Pancreas (tissue), 10 donors: ENCODE measurements at places on chromosomes 16 and 17. TPM values are rescaled to one million over a fixed set of nuclear protein-coding genes. Genes with fewer than 3 reads are reported as not detected.

DNA sequence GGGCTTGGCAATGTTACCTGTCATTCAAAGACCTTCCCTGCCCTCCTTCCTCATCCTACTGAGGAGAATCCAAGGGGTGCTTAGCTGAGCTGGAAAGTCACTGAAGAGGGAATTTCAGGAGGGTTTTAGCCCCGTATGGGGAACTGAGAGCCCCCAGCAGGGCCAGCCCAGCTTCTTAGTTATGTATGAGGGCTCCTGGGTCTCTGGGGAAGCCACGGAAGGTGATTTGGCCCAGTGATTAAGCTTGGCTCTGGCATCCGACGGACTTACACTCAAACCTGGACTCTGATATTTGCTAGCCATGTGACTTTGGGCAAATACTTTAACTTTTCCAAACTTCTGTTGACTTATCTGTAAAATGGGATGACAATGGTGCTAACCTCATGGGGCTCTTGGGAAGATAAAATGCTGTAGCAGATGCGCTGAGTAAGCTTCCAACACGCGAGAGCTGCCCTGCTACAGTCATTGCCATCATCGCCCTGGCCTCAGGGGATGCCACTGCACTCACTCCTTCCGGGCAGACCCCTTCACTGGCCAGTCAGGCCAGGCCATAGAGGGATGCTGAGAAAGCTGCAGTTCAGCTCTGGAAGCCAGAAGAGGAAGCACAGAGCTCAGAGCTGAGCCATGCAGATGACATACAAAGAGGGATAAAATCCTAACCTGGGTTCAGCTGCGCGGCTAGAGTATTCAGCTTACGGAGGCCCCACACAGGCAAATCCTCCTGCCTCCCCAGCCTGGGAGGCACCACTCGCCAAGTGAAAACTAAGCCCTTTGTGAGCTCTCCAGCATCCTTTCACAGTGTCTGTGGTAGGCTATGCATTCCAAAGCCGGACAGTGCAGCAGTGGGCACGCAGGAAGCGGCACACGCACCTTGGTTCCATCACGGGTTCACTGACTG, 44.9 kb upstream of the PIK3R6 start:
- no peak for DNase-seq

- peak; percentile 89 for DNase-seq
Measured at GRCh38 chr17:38870259-38871165, 654 bp downstream of the LASP1 start.

- no peak for DNase-seq
Measured at GRCh38 chr17:77803726-77804125, 154.8 kb upstream of the TNRC6C start.

TMEM114 gene
- total RNA-seq, result not detected

SRR gene
- total RNA-seq, result 5.2 TPM

GRCh38 chr16:84495506-84495905, 9.0 kb downstream of the MEAK7 start:
- no peak for DNase-seq

DNA sequence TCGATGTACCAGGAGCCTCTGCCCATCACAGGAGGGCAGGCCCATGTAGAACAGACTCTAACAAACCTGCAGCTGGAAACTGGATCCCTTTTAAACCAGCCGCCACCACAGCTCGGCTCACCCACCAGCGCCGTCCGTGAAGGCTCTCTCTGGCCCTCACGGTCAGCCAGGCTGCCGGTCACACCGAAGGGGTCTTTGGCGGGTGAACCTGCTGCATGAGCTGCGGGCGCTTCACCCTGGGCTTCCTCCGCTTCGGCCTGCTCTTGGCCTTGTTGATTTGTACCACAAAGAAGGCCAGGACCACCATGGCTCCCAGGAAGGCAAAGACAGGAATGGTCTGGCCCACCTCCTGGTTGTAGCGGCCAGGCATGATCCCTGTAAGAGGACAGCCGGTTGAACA, 11.7 kb upstream of the SLC38A8 start:
- DNase-seq, result peak; percentile 48

MT3 gene
- total RNA-seq, result not detected

NLRC3 gene
- total RNA-seq, result 0.32 TPM

DNA sequence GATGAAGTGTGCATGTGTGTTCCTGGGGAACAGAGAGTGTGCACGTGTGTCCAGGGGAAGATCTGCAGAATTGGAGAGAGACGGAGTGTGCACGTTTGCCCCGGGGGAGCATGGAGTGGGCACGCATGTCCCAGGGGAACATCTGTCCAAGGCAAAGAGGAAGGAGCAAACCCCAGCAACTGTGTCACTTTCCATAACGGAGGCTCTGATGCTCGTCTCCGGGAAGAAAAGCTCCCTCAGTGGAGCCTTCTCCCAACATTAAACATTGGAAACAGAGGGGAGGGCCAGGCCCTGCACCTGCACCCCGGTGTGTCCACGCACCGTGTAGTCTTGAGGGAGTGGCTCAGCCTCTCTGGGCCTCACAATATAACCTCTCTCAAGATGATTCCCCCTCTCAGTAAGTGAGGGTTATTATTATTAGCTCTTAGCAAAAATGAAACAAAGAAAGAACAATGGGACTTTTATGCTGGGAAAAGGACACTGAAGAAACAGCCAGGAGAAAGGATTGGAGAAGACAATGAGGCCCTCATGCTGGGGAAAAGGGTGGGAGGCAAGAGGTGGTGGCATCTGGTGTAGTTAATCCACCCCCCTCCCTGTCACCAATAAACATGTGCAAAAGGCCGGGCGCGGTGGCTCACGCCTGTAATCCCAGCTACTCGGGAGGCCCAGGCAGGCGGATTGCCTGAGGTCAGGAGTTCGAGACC, 7.6 kb downstream of the RAB40B start:
- no peak for DNase-seq

CRYBA1 gene
- not detected for total RNA-seq

DNA sequence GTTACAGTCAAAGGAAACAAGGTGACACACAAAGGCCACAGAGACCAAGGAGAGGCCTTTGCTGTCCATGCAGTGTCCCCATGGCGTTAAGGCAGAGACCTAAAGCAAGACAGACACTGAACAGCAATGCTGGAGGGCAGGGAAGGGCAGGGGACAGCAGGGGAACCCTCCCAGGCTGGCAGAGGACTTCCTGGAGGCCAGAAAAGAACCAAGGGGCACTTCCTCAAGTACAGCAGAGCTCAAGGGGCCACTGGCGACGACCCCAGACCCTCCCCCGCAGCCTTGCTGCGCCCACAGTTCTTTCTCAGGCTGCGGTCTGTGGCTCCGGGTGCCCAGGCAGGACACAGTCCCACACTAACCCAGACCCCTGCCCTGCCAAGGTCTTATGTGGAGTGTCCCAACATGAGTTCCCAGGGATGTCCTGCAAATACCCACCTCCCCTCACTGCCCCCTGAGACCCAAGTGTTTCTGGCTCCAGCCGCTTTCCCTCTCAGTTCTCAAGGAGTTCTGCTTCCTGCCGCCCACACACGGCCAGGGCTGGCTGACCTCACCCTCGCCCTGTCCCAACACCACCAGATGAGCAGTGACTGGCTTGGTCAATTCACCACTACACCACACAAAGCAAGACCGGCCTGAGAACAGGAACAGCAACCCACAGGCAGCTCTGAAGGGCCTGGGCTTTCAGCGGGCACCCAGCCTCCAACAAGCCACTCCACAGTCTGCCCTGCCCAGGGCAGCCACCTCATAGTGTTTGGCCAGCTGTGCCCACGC, 4.2 kb downstream of the CLCN7 start:
- DNase-seq, result no peak

- DNase-seq, result no peak
Measured at GRCh38 chr16:66522816-66523590, 26.9 kb downstream of the TK2 start.

GRCh38 chr16:66171578-66171977, 194.9 kb upstream of the CDH5 start:
- no peak for DNase-seq

DNA sequence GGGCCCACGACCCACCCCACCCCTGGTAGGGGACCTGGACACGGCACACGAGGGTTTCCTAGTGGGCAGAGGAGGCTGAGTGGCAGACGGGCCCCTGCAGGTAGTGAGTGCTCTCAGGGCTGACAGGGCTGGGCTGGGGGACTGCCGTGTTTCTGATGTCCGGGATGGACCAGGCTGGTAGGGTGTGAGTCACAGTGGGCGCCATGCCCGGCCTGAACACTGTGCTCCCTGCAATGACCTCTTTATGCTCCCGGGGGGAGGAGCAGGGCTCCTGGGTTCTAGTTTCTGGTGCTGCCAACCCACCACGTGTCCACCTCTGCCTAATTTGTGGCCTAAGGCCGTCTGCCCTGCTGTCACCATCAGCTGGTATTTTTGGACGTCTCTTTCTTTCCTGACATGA, 26.3 kb downstream of the ARHGAP23 start:
- peak; percentile 32 for DNase-seq

PHOSPHO1 gene
- total RNA-seq, result 0.22 TPM

DNA sequence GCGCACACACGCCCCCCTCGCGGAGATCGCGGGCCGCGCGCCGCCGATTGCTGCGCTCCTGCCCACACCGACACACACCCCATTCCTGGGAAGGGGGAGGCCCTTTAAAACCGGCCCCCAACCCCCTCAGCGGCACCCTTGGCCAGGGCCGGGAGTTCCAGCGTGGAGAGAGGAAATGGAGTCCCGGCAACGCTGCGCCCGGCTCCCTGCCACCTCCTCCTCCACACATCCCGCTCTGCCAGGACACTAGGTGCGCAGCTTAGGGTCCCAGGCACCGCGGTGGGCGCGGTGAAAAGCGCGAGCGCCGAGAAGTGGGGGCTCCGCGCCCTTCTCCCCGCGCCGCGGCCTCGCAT, 397 bp downstream of the CDC42EP4 start:
- peak; percentile 79 for DNase-seq

DNA sequence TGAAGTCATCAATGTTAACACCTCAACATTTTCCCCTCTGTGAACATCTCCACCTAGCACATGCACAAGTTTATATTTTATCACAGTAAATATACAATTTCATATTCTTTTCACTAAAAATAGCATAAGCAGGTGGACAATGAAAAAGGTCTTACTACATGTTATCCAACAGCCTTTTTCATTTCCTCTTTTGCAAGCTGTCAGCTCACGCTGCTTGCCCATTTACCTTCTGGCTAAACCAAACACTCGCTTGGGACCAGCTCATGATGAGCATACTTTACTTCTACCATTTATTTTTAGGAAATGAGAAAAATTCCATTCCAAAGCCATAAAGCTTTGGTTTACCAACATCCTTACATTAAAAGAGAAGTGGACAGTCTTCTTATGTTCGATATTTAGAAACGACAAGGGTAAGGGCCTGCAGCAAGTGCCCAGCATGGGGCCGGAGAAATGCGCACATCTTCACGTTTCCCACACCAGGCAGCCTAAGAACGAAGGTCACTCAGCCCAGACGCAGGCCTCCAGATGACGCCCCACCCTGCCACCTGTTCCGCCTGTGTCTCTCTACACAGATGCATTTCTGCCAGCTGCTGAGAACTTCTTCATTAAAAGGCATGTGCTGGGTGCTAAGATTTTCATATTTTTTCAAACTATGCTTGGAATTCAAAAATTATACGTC, 13.9 kb downstream of the SNN start:
- no peak for DNase-seq

DNA sequence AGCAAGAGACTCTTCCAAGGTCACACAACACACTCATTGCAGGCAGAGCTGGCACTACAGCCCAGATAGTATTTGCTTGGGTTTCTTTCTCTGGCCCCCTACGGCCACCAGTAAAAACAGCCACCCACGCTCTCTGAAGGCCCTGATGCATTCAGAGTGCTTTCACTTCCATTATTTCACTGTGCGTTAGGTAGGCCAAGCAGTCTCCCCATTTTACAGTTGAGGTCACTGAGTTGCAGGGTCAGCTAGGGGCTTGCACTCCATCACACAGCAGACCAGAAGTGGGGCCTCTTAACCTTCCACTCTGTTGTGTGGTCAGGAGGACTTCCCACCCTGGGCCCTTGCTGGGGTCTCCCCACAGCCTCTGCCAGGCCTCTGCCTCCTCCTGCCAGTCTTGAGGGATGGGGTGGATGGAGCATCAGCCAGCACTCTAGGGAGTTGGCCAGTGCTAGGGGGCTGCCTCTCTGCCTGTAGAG, 2.5 kb downstream of the TBX21 start:
- no peak for DNase-seq

GRCh38 chr17:15271741-15272140, 6.6 kb upstream of the PMP22 start:
- no peak for DNase-seq
